Hypothalamus (tissue), 51 donors: ENCODE measurements at places on chromosomes 7 and 10.

GRCh38 chr10:19935176-19935575 lies 118.9 kb downstream of the PLXDC2 start:
- no peak for DNase-seq

- no peak for DNase-seq
Measured at GRCh38 chr7:92557808-92558362, 29.3 kb downstream of the RBM48 start.

GRCh38 chr7:54812756-54813322 lies 53.8 kb upstream of the SEC61G start:
- DNase-seq: no peak

- no peak for DNase-seq
Measured at GRCh38 chr7:149733924-149734790, 39.2 kb downstream of the ZNF467 start.

GRCh38 chr7:38584443-38585210 lies 46.5 kb downstream of the AMPH start:
- DNase-seq: no peak

DNA sequence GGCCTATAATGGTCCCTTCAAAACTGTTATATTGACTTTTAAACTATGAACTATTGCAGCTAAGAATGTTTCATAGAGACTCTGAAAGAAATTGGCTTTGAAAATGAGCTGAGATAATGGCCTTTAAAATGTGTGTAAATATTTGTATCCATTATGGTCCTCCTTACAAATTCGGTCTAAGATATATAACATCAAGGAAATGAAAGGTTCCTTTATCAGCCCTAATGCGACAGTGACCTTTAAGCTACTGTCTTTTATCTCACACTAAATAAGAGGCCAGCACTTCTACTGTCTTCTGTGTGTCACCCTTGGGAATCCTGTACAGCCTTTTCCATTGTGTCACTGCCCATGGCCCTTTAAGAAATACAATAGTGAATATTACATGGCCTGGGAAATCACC lies 19.5 kb downstream of the COL28A1 start:
- no peak for DNase-seq

DNA sequence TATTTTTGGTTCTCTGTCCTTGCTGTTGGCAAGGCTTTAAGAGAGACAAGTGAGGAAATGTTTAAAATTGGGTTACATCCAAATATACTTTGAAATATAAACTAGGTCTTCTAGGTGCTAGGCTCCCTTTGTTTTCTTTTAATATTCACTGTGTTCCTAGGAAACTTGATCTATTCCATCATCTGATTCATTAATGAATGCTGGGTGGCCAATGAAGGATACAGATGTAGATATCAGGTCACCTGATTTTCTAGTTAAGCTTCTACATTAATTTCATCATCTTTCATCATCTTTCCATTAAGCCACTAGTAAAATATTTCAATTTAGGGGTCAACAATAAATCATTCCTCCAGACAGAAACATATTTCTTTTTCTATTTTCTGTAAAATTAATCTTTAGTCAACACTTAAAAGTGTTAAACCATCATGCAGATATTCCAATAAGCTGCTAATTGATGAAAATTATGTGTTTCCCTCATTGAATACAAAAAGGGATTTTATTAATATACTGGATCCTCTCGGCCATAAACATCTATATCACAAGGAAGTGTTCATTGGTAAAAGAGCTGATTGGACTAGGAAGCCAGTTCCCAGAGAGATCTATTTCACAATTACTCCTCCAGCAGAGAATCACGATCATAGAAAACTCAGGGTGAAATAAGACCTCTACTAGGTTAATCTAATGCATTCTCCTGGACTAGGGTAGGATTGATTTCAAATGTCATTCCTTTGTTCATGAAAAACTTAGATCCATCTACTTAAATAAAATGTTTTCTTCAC lies 14.7 kb downstream of the HGF start:
- DNase-seq: no peak

DNA sequence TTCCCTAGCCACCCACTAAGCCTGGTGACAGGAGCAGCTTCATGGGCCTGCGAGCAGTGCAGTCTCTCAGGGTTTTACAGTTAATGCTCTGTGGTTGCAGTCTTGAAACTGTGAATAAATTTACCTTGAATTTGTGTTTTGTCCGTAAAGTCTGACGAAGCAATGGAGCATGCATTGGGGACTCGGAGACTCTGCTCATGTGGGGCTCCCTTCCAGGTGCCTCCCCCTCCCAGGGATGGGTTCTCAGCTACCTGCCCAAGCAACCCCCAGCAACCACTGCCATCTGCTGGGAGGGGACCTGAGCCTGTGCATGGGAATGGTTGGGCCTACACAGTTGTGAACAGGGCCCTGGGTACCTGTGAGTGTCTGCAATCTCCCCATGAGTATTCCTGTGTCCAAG lies 36.3 kb upstream of the IKZF1 start:
- DNase-seq: no peak

- DNase-seq: no peak
Measured at GRCh38 chr10:90204956-90205314, 503.5 kb downstream of the KIF20B start.

DNA sequence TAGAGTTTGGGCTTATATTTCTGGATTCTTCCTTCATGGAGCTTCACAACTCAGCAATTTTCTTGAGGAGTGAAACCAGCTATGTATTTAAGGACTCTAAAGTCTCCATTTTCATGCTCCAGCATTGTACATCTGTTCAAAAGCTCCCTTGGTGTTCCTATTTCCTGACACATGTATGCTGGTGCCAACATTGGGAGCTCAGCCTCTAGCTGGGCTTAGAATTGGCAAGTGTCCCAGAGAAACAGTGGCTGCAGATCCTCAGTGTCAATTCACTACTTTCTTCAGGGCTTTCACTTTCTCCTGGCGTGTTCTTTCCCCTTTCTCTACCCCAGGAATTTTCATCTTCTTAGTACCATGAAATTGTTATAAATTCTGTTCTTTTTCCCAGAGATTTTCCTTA lies 103.1 kb downstream of the ZNF467 start:
- peak; percentile 36 for DNase-seq

- DNase-seq: no peak
Measured at GRCh38 chr10:49025347-49025983, 85.8 kb upstream of the LRRC18 start.
